HAP-1 (cell line): ENCODE measurements at places on chromosomes 12 and 14.

DNA sequence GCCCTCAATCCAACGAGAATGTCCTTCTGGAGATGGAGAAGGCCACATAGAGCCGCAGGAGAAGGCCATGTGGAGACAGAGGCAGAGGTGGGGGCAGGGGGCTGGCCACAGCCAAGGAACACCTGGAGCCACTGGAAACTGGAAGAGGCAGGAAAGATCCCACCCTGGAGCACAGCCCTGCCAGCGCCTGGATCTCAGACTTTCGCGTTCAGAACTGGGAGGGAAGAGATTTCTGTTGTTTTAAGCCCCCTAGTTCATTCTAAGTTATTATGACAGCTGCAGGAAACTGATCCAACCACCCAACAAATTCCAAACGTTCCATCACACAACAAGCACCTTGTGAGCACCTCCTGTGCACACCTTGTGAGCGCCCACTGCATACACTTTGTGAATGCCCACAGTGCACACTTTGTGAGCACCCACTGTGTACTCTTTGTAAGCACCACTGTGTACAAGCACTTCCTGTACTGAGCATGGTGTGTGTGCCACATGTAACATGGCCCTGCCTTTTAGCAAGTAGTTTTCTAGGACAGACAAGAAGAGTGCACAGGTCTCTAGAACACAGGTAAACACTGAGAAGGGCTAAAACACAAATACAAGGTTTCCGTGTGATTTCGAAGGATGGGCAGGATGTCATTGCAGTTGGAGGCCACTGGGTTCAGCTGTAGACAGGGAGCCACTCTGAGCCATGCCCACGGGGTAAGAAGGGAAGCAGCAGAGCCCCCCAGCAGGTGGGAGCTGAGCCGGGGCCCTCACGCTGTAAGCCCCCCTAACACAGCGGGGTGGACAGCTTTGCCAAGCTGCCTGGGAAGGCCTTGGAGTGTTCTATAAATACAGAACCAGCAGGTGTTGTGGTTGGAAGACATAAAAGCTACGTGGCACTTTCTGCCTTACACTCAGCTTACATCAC is 15.4 kb downstream of the RIMBP2 start:
- no peak for DNase-seq

GRCh38 chr14:93150227-93151208 is 34.2 kb downstream of the MOAP1 start:
- no peak for DNase-seq

- no peak for DNase-seq
Measured at GRCh38 chr14:69720912-69721311, 46.0 kb upstream of the SRSF5 start.

- peak; percentile 40 for DNase-seq
Measured at GRCh38 chr12:121580959-121581685, at the start of gene KDM2B. Gene KDM2B (minus strand): TSS chr12:121581023. CDS start chr12:121580911, 112 bp downstream.

DNA sequence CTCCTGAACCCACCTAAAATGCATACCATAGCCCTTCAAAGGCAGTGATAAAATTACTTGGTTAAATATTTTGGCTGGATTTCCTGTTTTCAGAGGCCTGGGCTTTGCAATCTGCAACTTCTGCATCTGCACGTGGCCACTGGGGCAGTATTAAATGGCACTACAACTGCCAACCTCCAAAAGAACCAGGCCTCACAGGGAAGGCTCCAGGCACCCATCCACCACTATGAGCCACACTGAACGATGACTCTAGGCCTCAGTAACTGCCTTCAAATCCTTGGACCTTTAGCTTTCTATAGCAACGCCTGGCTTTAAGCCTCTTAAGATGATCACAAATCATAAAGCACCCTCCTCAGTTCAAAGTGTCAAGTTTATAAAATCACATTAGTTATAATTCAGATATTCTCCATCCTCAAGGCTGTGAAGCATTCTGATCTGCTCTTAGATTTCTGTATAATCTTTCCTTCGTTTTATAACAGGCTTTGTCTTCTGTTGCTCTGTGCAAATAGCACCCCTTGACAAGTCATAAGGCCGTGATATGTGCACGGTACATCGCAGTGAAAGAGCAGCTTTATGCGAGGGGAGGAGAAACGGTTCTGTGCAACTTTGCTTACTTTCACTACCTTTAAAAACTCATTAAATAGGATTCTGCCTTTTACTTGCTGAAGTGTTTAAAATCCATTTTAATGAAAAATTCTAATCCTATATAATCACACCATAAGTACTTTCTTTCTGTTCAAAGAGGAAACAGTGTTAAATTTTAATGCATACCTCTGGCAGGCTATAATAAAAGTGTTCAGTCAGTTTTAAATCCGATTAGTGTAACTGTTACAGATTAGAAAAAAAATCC is 196.4 kb upstream of the G2E3 start:
- DNase-seq = peak; percentile 56

DNA sequence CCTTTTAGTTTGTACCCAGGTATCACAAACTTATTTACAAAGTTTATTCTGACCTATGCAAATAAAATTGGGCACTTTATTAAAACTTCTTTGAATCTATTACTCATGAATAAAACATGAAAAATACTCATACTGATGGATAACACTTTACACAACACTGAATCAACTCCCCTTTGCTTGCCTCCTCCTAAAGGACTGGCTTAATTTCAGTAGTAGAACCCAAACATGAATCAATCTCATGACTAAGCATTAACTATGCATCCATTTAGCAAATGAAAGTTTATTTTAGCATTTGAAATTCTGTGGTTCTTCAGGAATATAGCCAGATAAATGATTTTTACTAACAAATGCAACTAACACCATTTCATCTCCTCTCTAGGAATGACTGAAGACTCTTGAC is 32.4 kb downstream of the DENND5B start:
- DNase-seq = no peak

GRCh38 chr14:68878908-68879307 is 86.0 kb upstream of the ZFP36L1 start:
- no peak for DNase-seq

- DNase-seq = no peak
Measured at GRCh38 chr12:52346593-52346992, 20.7 kb downstream of the KRT85 start.

- DNase-seq = no peak
Measured at GRCh38 chr12:121378736-121379135, 21.2 kb upstream of the RNF34 start.

DNA sequence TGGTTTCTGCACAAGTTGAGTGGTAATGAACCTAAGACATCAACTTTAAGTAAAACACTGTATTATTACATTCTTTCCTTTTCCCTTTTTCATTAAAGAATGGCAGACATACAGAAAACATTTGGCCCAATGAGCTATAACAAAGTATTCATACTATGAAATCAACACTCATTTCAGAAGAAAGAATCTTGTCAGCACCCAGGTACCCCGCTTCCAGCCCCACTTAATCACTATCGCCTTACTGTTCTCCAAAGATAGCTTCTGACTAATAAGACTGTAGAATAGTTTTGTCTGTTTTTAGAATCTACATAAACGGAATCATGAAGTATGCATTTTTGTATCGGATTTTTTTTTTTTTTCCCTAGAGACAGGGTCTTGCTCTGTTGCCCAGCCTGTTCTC is 9.5 kb downstream of the CNTN1 start:
- no peak for DNase-seq

DNA sequence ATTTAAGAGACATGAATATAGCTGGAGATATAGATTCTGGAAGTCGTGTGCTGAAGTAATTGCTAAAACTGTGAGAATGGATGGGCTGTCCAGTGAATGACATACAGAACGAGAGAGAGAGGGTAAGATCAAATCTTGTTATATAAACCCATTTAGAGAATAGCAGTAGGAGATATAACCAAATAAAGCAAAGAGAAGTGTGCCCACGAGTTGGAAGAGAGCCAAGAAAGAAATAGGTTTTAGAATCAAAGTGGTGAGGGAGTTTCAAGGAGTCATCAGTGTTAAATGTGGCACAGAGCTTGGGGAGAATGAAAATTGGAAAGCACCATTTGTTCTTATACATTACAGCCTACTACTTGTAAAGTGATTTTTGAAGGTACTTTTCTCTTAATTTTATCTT is 19.2 kb downstream of the TOGARAM1 start:
- DNase-seq = no peak

- DNase-seq = no peak
Measured at GRCh38 chr14:52494444-52494843, 57.9 kb downstream of the TXNDC16 start.

GRCh38 chr14:23398348-23398747 is 9.7 kb downstream of the MYH6 start:
- DNase-seq = no peak

- no peak for DNase-seq
Measured at GRCh38 chr14:76882651-76883050, 56.4 kb downstream of the LRRC74A start.

DNA sequence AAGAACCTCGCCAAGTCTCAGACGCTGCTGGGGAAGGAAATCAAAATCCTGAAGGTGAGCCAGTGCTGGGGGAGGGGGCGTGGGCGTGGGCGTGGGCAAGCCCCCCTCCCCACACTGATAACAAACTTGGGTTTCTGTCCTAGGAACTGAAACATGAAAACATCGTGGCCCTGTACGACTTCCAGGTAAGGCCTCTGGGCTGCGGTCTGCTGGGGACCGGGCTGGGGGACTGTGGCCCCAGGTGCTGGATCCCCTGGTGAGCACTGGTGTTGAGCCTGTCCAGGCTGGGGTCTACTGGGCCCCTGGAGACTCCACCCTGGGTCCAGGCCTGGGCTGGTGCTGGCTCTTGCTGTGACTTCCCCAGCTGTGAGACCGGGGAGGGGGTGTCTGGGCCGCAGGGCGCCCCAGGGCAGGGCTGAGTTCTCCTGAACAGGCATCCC is 1.2 kb downstream of the ULK1 start:
- DNase-seq = no peak

GRCh38 chr14:74510959-74511409 is 17.4 kb downstream of the ISCA2 start:
- no peak for DNase-seq

- no peak for DNase-seq
Measured at GRCh38 chr14:57295239-57295638, 26.5 kb downstream of the AP5M1 start.

- peak; percentile 44 for DNase-seq
Measured at GRCh38 chr12:107990325-107990724, 138.8 kb upstream of the WSCD2 start.

GRCh38 chr12:56159482-56160192 is 1.5 kb downstream of the MYL6 start:
- DNase-seq = no peak

DNA sequence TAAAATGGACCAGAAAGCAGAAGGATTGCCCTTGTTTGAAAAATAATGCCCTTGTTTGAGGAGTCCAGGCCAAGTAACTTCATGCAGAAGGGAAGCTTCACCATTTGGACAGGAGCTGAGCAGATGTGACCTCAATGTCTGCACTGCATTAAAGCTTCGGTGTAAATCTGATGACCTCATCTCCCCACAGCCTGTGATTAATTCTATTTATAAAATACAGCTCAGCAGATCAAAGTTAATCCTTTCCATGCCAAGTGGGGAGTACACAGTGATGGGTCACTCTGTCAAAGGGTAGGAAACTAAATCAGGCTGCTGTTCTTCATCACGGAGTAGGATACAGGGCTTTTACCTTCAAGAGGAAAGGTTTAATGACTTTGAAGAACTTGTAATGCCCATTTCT is 533.7 kb downstream of the RPS29 start:
- DNase-seq = no peak

DNA sequence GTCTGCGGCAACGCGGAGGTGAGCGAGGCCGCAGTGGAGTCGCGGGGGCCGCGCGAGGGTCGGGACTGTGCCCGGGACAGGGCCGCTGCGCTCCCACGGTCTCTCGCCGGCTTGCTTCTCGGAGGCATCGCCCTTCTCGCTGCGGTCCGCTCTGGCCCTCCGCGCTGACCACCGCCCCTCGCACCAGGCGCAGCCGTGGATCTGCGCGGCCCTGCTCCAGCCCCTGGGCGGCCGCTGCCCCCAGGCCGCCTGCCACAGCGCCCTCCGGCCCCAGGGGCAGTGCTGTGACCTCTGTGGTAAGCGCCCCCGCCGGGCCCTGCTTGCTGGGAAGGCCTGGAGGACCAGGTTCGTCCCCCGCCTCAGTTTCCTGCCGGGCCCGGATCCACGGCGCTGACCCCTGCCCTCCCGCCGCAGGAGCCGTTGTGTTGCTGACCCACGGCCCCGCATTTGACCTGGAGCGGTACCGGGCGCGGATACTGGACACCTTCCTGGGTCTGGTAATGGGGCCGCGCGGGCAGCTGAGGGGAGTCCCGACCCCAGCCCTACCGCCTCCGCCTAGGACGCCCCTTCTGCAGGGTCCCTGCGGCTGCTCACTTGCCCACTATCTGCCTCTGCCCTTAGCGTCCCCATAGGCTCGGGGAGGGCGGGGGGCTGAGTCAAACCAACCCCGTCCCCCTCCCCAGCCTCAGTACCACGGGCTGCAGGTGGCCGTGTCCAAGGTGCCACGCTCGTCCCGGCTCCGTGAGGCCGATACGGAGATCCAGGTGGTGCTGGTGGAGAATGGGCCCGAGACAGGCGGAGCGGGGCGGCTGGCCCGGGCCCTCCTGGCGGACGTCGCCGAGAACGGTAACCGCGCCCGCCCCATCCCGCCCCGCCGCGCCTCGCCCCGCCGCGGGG is 7.0 kb downstream of the AMN start:
- DNase-seq = no peak

DNA sequence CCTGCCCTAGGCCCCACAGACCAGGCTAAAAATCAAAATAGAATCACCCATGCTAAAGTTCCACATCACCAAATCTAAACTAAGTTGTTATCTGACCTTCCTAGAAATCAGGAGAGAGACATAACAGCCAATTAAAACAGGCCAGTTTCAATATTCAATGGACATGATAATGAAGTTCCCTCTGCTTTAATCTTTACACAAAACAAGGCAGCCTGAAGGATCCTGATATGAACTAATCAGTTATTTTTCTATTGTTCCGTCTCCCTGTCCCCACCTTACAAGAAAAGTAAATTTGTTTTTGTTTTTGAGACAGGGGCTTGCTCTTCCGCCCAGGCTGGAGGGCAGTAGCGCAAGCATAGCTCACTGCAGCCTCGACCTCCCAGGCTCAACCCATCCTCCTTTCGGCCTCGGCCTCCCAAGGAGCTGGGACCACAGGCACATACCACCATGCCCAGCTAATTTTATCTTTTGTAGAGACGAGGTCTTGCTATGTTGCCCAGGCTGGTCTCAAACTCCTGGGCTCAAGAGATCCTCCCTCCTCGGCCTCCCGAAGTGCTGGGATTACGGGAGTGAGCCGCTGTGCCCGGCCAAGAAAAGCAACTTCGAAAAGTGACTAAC is 5.4 kb upstream of the CEBPE start:
- no peak for DNase-seq

GRCh38 chr14:69543341-69544115 is 31.1 kb downstream of the CCDC177 start:
- no peak for DNase-seq

GRCh38 chr14:54299410-54300363 is 97.1 kb upstream of the CDKN3 start:
- DNase-seq = no peak
